ENCODE measurements at places on chromosomes 2 and 18.

GRCh38 chr2:37802211-37802752 is 122.8 kb upstream of the RMDN2 start:
- no peak for DNase-seq

DNA sequence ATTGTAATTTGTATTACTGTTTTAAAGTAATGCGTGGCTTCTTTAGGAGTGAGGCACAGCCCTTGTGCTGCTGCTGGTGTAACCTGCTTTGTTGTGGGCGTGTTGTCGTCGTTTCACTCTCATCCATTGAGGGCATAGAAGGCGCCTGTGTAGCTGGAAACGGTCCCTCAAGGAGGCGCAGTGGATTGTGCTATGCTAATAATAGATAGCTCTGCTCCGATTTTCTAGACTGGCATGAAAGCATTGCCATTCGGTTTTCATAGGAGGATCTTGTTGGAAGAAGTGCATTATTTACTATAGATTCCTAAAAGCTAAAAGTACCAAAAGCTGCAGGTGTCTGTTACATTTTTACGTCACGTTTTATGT is 17.9 kb downstream of the RAB12 start:
- no peak for DNase-seq

DNA sequence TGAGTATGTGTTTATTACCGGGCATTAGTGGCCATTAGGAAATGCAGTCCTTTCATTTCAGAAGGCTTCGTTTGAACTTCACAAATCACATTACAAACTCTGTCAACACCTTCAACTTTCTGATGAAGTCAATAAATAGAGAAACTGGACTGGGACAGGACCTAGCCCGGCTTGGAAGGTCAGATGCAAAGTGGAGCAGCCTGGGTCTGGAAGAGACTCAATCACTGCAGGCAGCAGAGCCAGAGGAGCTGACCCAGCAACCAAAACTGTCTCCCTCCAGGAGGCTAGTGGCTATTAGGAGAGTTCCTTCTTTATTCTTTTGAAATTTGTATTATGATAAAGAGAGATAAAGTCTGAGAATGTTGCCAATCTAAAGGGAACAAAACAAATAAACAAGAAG is 167.2 kb upstream of the SPOPL start:
- no peak for DNase-seq

- no peak for DNase-seq
Observed at GRCh38 chr2:120920454-120921148, 184.9 kb downstream of the GLI2 start.

- DNase-seq = no peak
Observed at GRCh38 chr2:201402651-201403562, 45.8 kb upstream of the FLACC1 start.
